ENCODE measurements at places on chromosomes 5 and 9.

DNA sequence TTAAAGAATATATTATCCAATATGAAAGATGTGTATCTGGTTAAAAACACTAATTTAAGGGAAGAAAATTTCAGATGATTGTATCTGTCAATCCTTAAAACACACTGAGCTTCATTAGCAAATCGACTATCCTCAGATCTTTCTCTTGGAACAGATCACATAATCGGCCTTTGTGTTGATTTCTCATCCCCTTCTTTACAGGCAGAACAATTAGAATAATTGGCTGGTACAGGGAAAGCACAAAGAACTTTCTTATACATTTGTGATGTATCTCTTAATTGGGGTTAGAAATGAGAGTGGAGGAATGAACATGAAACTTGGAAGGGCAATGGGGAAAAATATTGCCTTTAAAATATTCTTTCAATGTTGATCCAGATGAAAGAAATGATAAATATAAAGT lies 662.1 kb downstream of the TLE4 start:
- no peak for DNase-seq

GRCh38 chr9:17611917-17612316 lies 33.1 kb downstream of the SH3GL2 start:
- no peak for DNase-seq

GRCh38 chr5:59835800-59836199 lies 57.7 kb downstream of the PDE4D start:
- no peak for DNase-seq

DNA sequence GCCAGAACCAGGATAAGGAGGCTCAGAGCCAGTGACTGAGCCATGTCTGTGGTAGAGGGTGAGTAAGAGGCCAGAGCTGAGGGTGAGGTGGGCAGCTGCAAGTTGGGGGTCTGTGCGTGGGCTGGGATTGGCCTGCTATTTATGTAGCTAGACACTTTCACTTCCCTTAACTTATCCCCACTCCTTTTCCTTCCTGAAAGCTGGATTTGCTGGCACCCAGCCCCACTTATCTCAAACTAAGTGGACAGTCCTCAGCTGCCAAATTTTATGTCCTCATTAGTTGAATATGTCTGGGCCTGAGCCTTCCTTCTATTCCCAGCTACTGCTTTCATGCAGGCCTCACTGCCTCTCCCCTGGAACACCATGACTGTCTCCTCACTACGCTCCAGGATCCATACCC lies at the start of gene CCL21:
CCL21 (minus strand) TSS at position 114 of the 400 bp plus-strand sequence; CDS start at position 44, 70 bp downstream.
- no peak for DNase-seq

- no peak for DNase-seq
Observed at GRCh38 chr5:142312399-142312798, 12.4 kb downstream of the SPRY4 start.

DNA sequence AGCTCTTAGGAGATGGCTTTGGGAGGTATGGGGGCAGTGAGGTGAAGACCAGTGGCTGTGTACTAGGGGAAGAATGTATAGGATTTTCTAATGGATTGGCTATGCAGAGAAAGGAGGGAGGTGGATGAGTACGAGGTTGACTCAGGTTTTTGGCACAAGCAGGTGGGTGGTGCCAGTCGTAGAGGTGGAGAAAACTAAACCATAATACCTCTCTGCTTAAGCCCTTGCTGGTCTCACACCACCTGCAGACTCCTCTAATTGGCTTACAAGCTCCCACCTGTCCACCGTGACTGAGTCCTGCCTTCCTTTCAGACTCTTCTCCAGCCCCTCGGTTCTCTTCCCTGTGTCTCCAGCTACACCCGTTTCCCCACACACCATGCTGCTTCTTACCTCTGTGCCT lies 521.7 kb upstream of the CLINT1 start:
- no peak for DNase-seq

- no peak for DNase-seq
Observed at GRCh38 chr5:76467216-76467615, 64.1 kb downstream of the IQGAP2 start.

DNA sequence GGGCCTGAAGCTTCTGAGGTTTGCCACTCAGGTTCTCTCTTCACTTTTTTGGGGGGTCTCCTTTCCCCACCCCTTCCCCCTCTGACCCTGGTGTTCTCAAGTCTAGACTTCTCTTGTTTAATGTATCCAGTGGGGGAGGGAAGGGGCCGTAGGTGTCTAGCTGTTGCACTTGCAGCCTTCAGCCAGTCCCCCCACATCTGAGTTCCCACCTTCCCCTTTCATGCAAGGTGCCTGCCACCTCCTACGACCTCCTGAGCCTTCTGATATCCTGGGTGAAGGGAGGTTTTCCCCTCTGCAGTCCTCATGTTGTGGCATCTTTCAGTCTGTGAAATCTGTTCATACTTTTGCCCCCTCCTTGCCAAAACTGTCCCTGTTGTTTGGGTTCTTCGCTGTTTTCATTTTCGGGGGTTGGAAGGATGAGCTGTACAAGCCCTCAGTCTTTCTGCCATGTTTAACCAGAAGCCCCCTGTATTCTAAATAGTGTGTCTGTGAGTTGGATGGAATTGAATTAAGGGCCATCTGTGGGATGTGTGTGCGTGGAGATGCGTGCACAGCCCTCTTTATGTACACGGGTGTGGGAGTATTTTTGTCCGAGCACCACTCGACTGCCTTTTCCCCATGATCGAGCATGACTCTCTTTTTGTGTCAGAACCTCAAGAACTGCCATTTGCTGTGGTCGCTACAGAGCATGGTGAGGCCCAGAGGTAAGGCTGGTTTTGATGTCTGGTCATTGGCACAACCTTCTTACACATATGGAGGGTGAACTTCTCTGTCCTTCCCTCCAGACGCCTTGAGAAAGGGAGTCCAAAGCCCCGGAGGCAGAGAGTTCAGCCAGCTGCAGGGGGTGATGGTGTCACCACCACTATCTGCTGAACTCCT lies 23.6 kb downstream of the PRRC2B start:
- no peak for DNase-seq

GRCh38 chr9:92658611-92659010 lies 11.3 kb downstream of the IPPK start:
- DNase-seq: no peak

DNA sequence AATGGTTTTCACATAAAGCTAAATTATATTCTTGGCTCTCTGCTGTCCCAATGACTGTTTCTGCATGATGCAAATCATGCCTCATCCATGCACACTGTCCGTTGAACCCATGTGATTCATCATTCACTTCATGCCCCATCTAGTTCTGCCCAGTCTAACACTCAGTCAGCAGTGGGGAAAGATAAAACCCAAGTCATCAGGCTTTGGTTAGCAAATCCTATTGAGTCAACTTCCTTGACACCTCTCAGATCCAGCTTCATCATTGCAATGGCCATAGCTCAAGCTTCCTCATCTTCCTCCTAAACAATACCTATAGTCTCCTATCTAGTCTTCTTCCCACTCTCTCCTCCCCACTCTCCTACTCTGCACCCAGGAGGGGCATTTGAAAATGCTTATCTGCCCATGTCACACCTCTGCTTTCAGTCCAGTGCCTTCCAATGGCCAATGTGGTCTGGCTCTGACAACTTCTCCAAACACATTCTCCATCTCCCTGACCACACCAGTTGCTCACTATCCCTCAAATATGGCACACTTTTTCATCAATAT lies 266.0 kb upstream of the TRIM32 start:
- no peak for DNase-seq

GRCh38 chr5:66597183-66597757 lies 1.1 kb downstream of the MAST4 start:
- no peak for DNase-seq

- DNase-seq: no peak
Observed at GRCh38 chr9:126701813-126702140, 88.0 kb downstream of the LMX1B start.

DNA sequence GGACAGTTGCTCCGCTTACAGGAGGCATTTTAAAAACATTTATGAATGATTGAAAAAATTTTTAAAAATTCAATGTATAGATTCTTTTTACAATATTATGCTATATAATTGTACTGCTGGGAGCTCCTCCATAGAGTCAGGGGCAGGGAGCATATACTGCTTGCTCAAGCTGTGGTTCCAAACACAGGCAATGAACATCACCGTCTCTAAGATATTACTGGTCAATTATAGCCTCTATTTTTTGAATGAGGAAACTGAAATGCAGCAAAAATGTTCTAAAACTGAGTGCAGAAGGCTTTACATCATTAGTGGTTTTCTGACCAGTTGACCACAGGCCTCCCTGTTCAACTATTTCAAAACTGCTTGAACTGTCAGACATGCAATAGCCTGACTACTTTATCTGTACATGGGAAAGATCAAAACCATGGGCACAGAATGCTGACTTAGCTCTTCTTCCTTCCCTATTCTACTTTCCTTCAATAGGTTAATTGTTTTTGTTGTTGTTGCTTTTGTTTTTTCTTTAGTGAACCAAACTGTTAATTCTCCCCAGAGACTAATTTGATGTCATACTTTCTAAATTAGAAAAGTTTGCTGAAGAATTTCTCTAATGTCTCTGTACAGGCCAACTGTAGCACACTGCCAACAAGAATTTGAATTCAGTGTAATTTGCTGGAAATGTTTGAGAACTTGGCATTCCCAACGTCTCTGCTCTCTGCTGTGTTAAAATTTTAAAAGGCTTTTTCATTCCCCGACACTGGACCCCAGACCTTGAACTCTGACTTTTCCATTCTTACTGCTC lies 107.6 kb upstream of the MPDZ start:
- DNase-seq: no peak

DNA sequence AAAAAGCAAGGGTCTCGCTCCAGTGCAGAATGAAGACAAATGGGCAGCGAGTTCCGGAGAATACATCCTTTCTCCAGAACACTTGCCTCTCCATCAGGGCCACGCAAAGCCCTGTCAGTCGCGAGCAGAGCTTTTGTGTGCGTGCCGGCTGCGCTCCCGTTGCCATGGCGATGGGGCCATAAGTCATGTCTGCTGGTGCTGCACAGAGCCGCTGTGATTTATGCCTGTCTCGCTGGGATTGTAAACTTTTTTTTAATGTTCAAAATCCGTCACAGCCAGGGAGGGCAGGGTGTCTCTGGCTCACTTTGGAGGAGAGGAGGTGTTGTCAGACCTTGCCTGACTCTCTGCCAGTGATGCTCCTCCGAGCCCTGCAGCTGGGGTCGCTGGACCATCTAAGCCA lies 272.7 kb downstream of the TRIM32 start:
- DNase-seq: no peak

DNA sequence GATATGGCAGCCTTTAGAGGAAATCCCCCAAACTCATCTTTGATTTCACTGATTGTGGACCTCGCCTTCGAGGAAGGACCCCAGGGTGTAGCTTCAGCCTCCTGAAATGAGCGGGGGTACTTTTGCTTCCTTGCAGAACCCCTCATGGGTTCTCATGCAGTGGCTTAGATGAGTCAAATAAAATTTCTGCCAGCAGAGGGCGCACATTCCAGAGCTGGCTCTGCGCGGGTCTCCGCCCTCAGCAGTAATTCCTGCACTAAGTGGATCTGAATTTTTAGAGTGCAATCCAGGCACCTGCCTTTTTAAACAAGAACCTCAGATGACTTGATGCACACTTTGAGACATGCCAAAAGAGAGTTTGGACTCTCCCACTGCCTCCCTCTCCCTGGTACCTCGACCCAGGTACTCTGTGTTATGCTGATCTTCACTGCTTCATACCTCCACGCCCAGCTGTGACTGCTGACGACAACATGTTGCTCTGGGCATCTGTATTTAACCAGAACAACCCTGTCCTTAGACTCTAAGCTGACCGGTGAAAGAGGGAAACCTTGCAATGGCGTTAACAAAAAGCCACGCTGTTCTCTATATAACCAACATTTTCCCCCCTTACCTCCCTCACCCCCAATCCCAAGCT lies 7.3 kb downstream of the EGFLAM start:
- DNase-seq: peak; percentile 9

DNA sequence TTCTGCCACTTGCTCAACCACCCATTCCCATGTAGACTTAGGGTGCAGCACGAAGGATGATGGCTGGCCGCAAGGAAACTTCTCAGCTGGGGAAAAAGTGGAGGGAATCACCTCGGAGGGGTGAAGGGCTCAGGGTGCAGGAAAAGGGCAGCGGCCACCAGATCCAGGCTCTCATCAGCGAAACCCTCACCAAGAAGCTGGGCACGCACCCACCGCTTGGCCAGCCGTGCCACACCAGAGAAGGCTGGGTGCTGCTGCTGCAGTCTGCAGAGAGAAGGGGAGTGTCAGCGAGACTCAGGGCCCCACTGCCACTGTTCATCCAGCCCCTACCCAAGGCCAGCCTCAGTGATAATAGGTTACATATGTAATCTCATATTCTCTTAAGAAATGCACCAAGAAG lies 8.6 kb downstream of the NOL6 start:
- DNase-seq: no peak

- DNase-seq: no peak
Observed at GRCh38 chr9:97397220-97397619, 14.7 kb upstream of the TDRD7 start.

DNA sequence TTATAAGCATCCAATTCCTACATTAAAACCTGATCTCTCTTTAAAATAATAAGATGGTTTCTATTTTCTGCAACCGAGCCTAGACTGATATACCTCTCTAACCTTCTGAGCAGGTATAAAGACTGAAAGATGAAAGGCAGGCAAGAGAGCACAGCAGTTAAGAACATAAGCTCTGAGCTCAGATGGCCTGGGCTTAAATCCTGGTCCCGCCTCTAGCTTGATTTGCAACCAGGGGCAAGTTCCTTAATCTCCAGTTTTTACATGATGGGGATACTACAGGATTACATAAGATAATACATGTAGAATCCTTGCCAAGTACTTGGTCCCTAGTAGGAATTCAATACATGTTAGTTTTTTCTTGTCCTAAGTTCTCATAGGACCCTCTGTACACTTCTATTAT lies 33.9 kb downstream of the SLC24A2 start:
- DNase-seq: no peak

GRCh38 chr5:115586525-115587146 lies 15.6 kb downstream of the TICAM2 start:
- DNase-seq: no peak

- DNase-seq: no peak
Observed at GRCh38 chr5:59189472-59190244, 606.8 kb downstream of the RAB3C start.

DNA sequence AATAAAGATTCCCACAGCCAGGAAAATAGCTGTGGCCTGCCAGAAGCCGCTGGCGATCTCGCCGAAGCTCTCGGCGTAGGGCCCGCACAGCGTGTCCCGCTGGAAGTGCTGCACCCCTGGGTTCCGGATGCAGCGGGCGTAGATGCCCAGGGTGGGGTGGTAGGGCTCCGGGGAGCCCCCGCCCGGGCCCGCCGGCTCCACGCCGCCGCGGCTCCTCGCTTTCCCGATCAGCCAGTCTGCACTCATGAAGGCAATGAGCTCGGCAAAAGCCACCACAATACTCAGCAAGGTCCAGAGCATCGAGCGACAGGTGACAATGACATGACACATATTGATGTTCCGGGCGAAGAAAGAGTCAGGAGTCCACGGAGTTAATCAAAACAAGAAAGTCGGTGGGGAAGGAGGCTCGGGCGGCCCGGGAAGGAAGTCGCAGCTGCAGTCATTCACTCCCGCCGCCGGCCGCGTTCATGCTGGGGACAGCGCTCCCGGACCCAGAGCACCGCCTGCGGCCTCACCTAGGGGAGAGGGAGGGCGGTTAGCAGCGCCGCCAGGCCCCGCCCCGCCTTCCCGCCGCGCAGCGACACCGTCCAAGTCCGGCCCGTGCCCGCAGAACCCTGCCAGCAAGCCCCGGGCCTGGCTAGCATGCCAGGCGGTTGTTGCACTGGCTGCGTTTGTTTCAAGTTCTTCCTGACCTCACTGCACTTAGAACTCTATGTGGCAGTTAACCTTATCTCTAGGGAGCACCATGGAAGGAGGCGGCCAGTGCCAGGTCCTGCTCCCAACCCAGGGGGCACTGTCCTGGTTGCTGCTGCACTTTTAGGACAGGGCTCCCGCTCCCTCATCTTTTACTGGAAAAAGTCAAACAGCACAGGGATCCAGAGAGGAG lies 138.4 kb downstream of the LHFPL2 start:
- DNase-seq: peak; percentile 16

- DNase-seq: no peak
Observed at GRCh38 chr9:26077860-26078259, 399.6 kb upstream of the TUSC1 start.

Data from CD4-positive, alpha-beta T cell treated with Interleukin-6 at 100 ng/mL for 8 hours (primary cell).